ENCODE measurements at places on chromosomes 11 and 22.

- DNase-seq = no peak
Measured at GRCh38 chr22:44962741-44963454, 46.9 kb downstream of the PHF21B start.

DNA sequence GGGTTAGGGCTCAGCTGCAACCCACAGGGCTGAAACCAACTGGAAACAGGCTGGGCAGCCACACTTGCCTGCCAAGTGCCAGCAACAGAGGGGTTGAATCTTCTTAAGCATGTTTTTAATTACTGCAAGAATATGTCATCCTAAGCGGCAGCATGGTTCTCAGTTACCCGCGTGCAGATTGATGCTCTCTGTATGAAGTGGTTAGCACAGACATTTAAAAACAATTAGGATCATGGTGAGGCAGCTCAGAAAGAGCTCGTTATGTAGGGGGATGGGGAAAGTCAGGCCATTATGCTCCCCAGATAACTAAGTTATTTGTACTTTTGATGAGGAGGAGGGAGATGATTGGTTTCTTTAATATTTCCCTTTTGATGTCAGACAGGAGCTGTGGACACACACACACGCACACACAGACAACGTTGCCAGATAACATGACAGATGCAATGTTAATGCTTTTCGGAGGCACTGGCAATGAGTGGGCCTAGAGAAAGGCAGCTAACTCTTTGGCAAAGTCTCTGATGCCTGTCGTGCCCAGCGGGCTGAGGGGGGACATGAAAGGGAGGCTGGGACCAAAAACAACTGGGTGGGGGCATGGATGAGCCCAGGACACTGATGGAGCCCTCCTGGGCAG, 389.7 kb downstream of the NXPE2 start:
- DNase-seq = no peak

DNA sequence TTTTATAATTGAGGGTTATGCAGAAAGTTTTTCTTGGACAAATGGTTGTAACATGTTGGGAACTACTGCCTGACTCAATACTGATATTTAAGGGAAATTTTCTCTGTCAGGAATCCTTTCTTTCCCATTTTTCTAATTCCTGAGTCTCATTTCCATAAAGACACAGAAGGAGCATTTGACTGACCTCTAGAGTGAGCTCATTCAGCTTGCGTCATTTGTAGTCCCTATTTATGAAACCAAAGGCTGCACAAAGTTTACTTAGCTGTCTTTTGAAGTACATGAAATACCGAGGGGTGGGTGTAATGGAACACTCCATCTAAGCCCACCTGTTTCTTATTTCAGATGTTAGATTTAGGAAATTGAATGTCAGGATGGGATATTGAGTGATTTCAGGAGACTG, 359.5 kb upstream of the C11orf87 start:
- DNase-seq = peak; percentile 23

- peak; percentile 86 for DNase-seq
Measured at GRCh38 chr11:66891851-66892660, 35.2 kb downstream of the LRFN4 start.

- DNase-seq = no peak
Measured at GRCh38 chr11:69002570-69003231, 10.3 kb downstream of the MRGPRF start.
